NCI-H1417 (cell line): ENCODE measurements at places on chromosomes 7 and 10.

GRCh38 chr10:119025776-119026175 is 3.7 kb upstream of the NANOS1 start:
- no peak for DNase-seq

GRCh38 chr10:61987951-61988379 is 86.5 kb downstream of the ARID5B start:
- no peak for DNase-seq

- DNase-seq = no peak
These were observed 26.6 kb downstream of the ARHGAP21 start for GRCh38 chr10:24697080-24697479.

- no peak for DNase-seq
These were observed 143.1 kb downstream of the ETV1 start for GRCh38 chr7:13846386-13846785.

DNA sequence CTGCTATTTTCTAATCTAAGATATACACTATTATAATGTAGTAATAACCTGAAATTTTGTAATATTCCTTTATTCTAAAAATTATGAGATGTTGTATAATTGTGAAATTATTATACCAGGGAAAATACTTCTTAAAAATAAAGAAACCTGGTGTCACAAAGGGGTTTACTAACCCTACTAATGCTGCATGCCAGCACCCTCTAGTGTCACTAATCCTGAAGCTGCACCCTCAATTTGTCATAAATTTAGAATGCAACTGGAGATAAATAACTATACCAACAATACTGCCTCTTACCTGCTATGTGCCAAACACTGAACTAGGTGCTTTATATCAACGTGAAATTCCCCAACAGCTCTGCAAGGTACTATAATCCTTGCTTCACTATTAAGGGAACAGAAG is 30.8 kb downstream of the TM9SF3 start:
- DNase-seq = no peak

- DNase-seq = no peak
These were observed 263.7 kb downstream of the ZMYND11 start for GRCh38 chr10:398954-399353.

DNA sequence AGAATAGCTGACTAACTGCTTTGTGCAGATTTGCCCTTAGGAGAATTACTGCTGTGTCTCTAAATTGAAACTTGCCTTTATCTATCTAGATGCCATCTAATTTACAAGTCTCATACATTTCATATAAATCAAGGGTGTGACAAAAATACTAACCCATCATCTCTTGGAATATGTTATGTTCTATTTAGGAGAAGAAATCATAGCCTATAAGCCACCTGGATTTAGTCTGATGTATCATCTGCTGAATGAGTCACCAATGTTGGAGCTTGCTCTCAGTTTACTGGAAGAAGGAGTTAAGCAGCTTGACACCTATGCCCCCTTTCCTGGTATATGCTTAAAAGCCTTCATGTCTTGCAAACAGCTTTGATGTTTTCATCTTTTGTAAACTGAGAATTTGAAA is 43.5 kb downstream of the NUP205 start:
- no peak for DNase-seq

GRCh38 chr7:22681312-22681711 is 45.7 kb upstream of the IL6 start:
- DNase-seq = no peak

GRCh38 chr7:108049962-108050361 is 47.0 kb upstream of the LAMB1 start:
- no peak for DNase-seq

GRCh38 chr7:106504645-106505044 is 156.3 kb downstream of the CCDC71L start:
- no peak for DNase-seq

GRCh38 chr7:134315679-134316538 is 821 bp downstream of the SLC35B4 start:
- DNase-seq = peak; percentile 65

DNA sequence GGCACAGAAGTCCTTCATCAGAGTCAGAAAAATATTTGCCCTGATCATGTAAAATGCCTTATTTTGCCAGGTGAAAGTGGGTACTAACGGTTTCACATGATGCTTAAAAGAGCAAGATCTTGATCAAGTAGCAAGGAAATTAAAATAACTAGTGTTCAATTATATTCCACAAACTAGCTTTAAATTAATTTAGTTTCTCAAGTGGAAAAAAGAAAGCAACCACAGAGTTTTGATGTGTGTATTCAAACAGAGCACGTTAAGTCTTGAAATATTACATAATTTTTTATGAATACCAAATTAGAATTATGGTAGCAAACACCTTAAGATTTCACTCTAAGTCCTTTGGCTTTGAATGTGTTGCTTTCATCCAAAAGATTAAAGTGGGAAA is 47.3 kb downstream of the PIP4K2A start:
- DNase-seq = no peak

GRCh38 chr10:63611078-63611477 is 89.9 kb downstream of the REEP3 start:
- DNase-seq = no peak

DNA sequence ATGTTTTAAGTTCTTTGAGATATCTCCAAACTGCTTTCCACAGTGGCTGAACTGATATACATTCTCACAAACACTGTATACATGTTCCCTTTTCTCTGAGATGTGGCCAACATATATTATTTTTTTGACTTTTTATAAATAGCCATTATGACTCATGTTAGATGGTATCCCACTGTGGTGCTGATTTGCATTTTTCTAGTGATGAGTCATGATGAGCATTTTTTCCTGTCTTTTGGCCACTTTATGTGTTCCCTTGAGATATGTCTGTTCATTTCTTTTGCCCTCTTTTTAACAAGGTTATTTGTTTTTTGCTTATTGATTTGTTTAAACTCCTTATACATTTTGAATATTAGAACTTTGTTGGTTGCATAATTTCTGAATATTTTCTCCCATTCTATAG is 1055.1 kb downstream of the NXPH1 start:
- DNase-seq = no peak

GRCh38 chr10:43231523-43232078 is 35.3 kb downstream of the RASGEF1A start:
- DNase-seq = no peak

DNA sequence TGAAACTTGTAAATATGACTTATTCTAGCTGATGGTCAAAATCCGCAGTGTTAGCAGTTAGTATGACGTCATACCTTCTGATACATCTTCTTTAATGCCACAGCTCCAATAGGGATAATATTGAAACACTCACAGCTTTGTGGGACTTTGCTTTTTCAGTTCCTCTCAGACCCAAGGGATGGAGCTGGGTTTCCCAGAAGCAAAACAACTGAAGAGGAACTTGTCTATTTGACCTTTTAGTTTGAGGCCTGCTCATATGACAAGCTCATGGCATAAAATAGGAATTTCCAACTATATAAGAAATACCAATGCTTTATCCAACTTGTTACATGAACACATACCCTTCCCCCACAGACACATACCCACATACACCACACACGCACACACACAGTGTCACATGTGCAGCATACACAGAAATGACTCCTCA is 31.6 kb upstream of the C10orf67 start:
- DNase-seq = no peak

DNA sequence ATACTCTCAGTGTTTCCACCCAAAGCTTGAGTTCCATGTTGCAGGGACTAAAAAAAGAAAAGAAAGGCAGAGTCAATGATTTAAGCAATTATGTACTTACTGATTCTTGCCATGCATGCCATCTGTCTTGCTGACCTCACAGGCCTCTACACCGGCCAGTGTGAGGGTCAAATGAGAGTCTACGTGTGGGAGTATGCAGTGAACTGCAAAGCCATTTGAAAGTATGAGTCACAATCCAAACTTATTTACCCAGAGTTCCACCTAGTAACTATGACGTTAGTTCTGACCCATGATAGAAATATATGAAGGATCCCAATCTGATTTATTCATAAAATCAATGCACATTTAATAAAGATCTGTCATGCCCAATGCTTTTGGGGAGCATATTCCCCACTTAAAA is 26.5 kb downstream of the PDE1C start:
- no peak for DNase-seq

DNA sequence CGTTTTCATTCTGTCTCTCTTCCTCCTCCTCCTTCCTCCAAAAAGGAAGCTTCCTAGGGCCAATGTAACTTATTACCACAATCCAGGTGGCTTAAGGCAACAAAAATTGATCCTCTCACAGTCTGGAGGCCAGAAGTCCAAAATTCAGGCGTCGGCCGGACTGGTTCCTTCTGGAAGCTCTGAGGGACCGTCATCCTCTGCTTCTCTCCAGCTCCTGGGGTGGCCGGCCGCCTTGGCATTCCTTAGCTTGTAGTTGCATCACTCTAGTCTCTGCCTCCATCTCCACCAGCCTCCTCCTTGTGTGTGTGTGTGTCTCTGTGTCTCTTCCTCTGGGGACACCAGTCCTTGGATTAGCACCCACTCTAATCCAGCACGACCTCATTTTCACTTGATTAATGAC is 89.0 kb upstream of the NPTX2 start:
- no peak for DNase-seq

DNA sequence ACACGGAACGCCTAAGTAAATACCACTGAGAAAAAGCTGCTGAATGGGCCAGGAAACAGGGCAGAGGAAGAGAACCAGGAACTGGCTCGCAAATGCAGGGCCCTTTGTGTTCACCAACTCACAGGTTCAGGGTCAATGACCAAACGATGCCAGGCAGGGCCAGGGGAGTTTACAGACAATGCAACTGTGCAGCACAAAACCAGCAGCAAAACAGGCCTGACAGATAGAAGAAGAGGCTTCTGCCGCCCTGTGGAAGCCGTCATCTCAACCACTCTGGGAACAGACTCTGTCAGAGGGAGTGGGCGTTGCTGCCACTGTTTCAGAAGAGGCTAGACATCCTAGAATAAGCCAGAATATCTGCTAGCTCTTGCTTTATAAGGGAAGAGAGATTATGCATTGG is 117.9 kb downstream of the KMT2E start:
- no peak for DNase-seq

GRCh38 chr10:100537475-100537874 is 1.7 kb downstream of the HIF1AN start:
- DNase-seq = no peak

DNA sequence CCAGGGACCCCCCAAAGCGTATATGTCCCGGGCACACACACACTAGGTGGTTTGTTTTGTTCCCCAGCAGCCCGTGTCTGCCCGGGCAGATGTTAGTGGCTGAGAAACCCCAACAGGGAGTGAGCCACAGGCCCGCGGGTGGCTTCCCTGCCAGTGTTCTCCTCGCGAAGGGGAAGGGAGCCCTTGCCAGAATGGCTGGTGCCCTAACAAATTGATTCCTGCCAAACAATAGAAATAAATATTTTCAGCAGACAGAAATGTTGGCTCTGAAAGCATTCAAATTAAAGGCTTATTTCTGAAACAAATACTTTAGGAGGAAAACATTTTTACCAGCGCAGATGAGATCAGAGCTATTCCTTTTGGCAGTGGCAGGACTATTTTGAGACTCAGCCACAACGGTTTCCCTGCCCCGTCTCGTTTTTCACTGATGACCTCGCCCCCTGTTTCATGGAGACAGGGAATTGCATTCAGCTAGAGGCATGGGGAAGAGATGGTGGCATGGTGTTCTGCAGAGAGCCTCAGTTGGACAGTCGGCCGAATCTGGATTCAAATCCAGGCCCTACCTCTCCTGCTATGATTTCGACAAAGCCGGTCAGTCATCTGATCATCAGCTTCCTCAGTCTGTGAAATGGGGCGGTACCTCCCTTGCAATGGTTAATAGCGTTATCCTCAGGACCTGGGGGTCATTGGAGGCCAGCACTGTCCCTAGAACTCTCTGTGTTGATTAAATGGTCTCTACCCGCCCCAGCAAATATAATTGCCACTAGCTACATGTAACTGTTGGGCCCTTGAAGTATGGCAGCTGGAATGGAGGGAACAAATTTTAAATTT is 84.5 kb downstream of the CUX1 start:
- DNase-seq = no peak

GRCh38 chr10:11765141-11765540 is 23.0 kb downstream of the ECHDC3 start:
- no peak for DNase-seq

DNA sequence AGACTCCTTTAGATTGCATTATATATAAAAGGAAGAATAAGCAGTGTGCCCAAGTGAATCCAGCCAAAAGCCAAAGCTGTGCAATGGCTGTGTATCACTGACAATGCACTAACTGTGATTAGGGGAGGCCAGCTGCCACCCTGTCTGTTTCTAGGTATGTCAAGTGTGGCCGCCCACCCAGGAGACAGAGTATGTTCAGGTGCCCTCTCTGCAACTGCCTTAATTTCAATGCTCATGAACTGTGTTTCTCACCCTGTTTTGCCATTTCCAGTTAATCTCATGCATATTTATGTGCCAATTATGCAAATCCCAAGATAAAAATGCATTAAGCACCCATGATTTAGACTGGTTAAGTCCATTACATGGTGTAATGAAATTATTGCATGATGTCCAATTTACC is 159.4 kb downstream of the FRMD4A start:
- no peak for DNase-seq

DNA sequence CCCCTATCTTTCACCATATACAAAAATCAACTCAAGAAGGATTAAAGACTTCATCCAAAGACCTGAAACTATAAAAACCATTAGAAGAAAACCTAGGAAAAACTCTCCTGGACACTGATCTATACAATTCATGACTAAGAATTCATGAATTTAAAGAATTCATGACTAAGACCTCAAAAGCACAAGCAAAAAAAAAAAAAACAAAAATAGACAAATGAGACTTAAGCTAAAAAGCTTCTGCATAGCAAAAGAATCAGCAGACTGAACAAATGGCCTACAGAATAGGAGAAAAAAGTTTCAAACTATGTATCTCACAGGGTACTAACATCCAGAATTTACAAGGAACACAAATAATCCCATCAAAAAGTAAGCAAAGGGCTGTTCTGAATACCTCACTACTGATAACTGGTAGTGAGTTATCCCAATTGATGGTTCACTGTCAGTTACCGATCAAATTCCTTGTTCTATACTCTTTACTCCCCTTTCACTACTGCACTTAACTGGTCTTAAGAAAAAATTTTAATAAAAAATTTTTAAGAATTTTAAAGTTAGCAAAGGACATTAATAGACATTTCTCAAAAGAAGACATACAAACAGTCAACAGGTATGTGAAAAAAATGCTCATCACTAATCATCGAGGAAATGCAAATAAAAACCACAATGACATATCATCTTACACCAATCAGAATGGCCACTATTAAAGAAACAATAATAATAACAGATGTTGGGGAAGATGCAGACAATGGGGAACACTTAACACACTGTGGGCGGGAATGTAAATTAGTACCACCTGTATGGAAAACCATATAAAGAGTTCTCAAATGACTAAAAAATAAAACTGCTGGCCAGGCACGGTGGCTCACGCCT is 33.2 kb downstream of the KMT2C start:
- no peak for DNase-seq

GRCh38 chr10:90847436-90847835 is 10.4 kb downstream of the HTR7 start:
- no peak for DNase-seq

GRCh38 chr7:46750321-46750865 is 829.3 kb upstream of the IGFBP3 start:
- DNase-seq = no peak

DNA sequence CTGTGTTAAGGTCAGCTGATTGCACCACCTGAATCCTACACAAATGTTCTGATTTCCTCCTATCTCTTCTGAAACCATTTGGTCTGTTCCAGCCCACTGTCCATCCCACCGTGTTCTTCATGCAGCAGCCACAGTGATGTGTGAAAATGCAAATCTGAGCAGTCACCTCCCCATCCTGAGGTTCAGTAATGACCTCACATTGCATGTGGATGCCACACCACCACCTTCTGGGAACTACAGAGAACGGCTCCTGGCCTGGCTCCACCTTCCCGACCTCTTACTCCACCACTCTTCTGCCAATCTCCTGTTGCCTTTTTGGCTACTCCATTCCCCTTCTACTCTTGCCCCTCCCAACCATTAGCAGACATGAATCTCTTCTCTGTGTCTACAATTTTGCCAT is 244.4 kb downstream of the TNS3 start:
- DNase-seq = no peak
